Stimulated activated CD8-positive, alpha-beta memory T cell treated with anti-CD3 and anti-CD28 coated beads, Interleukin-7, amount 100 ng/mL, for 4 hours (primary cell): ENCODE measurements at places on chromosomes 6 and 20.

DNA sequence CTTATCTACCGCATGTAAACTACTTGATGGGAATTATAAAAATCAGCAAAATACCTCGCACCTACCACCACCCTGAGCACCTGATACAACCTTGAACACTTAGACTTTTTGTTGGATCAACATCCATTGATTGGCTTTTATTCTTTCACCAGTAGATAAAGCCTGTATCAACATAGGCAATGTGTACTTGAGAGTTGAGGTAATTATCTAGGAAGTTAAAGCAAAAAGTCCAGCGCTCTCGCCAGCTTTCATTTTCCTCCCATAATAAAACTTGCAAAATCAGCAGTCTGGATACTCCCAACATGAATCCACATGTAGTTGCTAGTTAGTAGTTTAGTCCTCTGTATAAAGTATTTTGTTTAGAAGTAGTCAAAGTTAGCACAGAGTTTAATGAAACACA lies 132.0 kb upstream of the PRDM1 start:
- no peak for DNase-seq

- DNase-seq, result no peak
Observed at GRCh38 chr6:148617530-148617929, 129.3 kb upstream of the UST start.

GRCh38 chr6:87350516-87350915 lies 5.9 kb downstream of the C6orf163 start:
- no peak for DNase-seq

GRCh38 chr6:165552248-165552736 lies 110.7 kb downstream of the PDE10A start:
- DNase-seq, result no peak

GRCh38 chr20:24765316-24766142 lies 183.5 kb upstream of the CST7 start:
- no peak for DNase-seq

DNA sequence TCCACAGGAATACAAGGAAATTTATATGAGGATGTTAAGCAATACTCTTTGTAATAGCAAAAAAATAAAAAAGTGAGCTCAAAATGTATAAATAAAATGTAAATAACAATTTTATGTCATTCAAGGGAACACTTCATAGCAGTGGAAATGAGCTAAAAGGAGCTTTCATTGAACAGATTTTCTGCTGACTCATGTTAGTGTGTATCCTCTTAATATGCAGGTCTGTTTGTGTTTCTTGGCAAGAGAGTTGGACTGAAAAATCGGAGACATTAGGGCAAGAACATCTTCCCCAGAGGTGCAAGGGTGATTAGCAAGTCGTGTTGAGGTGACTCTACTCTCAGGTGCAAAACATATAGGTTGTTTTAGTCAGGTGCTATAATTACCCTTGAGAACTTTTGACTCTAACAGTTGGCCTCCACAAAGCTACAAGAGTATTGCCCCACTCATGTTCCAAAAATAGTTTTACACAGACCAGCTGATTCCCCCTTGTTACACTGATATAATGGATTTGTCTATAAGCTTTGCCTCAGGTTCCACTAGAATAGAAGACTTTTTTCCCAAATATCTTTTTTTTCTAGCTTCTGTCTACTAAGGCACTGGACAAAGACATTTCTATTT lies 702.9 kb downstream of the TENT5A start:
- DNase-seq, result no peak

GRCh38 chr6:81938014-81938856 lies 185.8 kb upstream of the TENT5A start:
- DNase-seq, result no peak

GRCh38 chr6:3518356-3519190 lies 61.7 kb upstream of the SLC22A23 start:
- DNase-seq, result no peak

DNA sequence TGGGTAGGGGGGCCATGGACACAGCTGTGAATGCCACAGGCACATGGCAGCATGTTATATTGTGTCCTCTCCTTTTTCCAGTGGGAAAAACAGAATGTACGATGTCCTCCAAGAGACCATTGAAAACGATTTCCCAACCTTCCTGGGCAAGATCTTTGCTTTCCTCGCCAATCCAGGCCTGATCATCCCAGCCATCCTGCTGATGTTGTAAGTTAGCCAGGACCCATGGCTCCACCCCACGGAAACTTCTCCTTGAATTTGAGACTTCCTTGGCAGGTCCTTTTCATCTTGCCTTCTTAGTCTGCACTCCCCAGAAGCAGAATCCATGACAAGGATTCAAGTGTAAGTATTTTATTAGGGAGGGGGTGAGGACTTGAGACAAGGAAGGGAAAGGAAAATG lies 28.2 kb upstream of the NOP56 start:
- no peak for DNase-seq

DNA sequence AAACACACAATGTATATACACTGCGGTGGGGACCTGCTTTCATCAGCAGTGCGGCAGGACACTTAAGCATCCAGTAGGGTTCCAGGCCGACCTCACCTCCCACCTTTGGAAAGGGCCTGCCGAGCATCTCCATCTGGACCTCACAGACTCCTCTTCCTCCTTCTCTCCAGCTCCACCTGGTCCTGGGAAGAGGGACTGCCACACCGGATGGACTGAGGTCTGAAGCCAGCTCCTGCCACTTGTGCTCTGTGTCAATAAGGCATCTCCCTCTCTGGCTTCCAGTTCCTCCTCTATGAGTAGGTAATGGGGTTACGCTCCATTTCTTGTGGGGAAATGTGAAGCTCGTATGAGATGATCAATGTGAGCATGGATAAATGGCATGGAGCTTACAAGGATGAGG lies 19.1 kb upstream of the NNAT start:
- DNase-seq, result no peak

DNA sequence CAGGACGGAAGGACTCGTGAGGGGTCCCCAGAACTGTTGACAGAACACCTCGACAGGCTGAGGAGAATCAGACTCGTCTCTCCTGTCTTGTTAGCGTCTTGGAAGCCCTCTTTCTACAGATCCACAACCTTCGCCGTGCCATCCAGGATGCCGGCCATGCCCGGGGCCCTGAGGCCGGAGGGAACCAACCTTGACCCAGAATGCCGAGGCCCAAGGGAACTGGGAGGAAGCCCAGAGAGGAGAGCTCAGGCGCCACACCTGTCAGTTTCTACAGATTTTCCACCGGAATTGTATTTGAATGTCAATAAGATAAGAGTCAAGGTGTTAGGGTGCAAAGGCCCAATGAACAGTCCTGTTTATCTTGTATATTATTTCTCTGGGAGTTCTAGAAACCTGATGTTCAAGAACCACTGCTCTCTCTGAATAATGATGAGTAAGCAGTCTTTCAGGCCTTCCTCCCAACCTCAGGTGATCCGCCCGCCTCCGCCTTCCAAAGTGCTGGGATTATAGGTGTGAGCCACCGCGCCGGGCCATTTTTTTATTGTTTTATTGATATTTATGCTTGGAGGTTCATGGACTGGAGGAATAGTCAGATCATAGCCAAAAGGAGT lies 799 bp upstream of the ME1 start:
- no peak for DNase-seq

GRCh38 chr6:71224011-71224410 lies 64.6 kb upstream of the OGFRL1 start:
- DNase-seq, result no peak

DNA sequence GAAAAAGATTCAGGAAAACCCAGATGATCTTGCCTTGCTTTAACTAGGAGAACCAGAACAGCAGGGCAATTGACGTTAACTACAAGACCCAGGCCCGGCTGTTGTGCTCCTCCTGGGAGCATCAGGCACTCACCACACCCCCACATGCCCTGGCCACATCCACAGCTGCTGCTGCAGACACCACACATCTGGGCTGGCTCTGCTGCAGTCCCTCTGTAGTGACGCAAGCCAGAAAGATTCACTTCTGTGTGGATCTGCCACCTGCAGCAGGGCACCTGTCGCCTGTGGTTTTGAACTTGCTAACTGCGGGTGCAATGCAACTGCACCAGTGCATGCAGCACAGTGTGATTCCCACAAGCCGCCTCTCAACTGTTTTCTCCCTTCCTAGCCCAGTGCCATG lies 228.8 kb downstream of the SYNDIG1 start:
- no peak for DNase-seq

DNA sequence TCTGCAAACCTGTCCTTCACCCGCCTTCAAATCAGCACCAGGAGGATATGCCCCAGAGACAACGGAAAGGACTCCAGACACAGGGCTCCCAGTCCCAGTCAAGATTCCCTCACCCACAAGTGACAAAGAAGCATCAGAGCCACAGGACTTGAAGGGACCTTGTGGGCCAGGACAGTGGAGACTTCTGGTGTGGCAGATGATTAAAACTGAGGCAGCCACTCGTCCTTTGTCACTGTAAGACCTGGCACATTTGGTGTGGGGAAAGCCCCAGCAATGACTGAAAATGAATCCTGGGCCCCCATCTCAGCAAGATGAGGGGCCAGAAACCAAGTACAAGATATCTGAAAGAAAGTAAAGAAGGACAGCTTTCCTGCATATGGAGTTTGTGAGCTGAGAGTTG lies 15.6 kb upstream of the GMPR start:
- DNase-seq, result no peak

GRCh38 chr6:103193413-103193812 lies 1666.3 kb downstream of the HACE1 start:
- DNase-seq, result no peak

- no peak for DNase-seq
Observed at GRCh38 chr6:86936834-86937218, 502 bp upstream of the HTR1E start.

GRCh38 chr6:11353921-11354389 lies 121.5 kb upstream of the NEDD9 start:
- peak; percentile 77 for DNase-seq

DNA sequence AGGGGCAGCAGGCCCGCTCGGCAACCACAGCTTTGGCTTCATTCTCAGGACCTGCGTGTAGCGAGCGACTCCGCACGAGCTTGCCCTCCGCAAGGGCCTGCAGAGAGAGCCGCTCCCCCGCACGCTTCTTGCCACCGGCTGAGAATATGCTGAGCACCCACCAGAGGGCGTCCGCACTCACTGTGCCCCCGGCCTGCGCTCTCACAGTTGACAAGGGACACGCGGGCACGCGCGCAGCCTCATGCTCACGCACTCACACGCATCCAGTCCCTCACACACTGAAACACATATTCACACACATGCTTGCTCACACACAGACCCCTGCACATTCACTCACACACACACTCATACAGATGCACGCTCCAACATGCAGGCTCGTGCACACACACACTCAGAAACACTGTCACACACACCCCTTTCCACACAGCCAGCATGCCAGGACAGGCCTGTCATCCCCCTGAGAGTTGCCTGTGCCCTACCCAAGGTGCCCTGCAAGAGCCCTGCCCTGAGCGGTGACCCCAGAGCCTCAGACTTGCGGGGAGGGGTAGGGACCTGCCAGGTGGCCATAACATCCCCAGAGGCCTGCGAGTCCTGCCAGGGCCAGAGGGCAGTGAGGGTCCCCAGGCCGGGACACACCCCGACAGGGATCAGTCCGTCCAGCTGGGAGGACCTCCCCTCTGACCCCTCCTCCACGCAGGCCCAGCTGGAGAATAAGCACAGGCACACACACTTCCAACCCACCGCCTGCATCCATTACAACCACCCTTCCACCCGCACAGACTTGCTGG lies 174.1 kb downstream of the BMP7 start:
- DNase-seq, result peak; percentile 1

GRCh38 chr6:77461796-77462195 lies 1.5 kb downstream of the HTR1B start:
- no peak for DNase-seq

DNA sequence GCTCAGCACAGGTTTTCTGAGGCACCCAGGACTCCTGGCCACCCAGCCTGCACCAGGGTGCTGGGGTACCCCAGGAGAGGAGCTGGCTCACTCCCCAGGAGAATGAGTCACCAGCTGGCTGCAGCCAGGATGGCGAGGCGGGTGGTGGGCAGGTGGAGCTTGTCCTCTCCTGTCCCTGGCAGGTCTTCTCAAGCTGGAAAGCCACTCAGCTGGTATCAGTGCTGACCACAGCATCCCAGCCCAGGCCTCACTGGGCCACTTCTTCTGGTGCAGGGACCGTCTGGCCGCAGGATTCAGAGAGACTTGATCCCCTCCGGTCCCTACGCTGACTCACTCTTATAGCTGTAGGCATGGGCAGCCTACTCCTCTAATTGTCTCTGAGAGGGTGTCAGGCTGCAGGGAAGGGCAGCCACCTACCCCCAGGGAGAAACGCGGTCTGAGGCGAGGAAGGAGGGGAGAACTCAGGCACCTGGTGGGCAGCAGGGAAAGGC lies 22.2 kb downstream of the TFEB start:
- DNase-seq, result no peak

- no peak for DNase-seq
Observed at GRCh38 chr6:126738641-126739040, 379.8 kb upstream of the RSPO3 start.

- DNase-seq, result no peak
Observed at GRCh38 chr6:3812596-3812995, 36.6 kb upstream of the FAM50B start.

DNA sequence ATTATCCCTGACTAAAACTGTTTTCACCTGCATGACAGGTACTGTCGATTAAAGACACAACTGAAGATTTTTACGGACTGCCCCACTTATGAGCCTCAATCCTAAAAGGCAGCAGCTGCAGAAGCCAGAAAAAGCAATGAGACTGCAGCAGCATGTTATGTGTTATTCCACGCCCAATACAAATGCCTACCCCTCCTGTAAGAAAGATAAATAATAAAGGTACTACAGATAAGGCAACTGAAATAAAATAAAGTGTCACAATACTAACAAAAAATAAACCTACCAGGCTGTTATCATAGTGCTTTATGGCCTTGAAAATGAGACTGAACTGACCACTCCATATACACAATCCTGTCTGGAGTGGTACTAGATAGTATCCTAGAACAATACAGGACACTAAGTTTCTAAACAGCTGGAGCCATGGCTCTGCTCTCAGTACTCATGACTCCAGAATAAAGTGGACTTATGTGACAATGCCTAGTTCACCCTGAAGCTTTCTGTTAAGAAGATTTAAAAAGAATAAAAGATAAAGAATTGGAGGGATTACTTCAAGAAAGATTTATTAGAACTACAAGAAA lies 9.5 kb downstream of the BCLAF1 start:
- no peak for DNase-seq

GRCh38 chr20:39302312-39302711 lies 340.2 kb downstream of the DHX35 start:
- no peak for DNase-seq
